ENCODE measurements at places on chromosomes 1 and 21. TPM values are rescaled to one million over a fixed set of nuclear protein-coding genes. Genes with fewer than 3 reads are reported as not detected.

Gene SPRR3
- total RNA-seq, result not detected

- DNase-seq, result no peak
Measured at GRCh38 chr1:185733818-185734735, at the start of gene HMCN1. Gene HMCN1, plus strand, starts transcription at chr1:185734391. Its CDS starts 389 bp downstream, at chr1:185734780.

- DNase-seq, result no peak
Measured at GRCh38 chr1:237005674-237006073, 1.4 kb upstream of the MT1HL1 start.

Gene GIPC2
- total RNA-seq, result 0.57 TPM

GRCh38 chr1:22442212-22442894 lies 9.3 kb upstream of the ZBTB40 start:
- no peak for DNase-seq

DNA sequence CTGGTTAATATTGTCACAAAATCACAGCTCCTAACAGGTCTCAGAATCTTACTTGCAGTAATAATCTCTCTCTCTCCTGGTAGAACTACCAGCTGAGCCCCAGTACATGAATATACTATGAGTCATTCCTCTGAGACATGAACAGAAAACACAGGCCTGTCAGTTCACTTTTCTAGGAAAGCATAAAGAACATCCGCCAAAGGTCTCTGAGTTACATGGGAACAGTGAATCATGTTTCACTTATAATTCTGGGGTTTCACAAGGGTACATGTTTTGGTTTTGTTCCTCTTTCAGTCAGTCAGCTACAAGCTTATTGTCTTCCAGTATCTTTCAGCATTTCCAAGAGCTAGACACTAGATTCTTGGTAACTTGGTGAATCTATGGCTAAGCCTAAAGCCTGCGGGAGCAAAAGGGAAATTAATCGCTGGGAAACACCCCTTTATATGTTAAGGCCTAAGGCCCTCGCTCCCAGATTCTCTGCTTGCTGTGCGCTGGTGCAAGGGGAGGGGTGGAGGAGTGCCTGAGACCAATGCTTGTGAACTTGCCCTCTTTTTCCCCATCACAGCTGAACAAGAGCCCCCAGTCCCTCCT lies 31.7 kb downstream of the IFNGR2 start:
- DNase-seq, result no peak

GRCh38 chr1:224615861-224616755 lies at the start of gene CNIH3:
Gene CNIH3, plus strand, starts transcription at chr1:224616317. Its CDS starts 858 bp downstream, at chr1:224617175.
- DNase-seq, result no peak

DNA sequence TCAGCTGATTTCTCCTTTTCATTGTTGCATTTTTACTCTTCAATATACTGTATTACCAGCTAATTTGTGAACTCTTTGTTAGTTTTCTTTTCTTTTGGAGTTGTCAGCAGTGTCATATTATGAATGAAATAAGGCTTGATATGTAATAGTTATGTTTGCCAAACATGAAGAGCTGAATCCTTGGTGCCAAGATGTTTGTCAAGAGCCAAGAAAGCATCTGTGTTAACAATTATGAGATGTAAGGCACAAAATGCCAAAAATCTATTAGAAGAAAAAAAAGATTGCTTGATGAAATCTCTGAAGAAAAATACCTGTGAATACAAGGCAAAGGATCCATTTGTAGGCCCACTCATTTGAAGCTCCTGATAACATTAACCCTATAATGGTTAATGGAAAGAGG lies 48.4 kb upstream of the RNPC3 start:
- DNase-seq, result no peak

GRCh38 chr1:17011092-17011438 lies 663 bp downstream of the ATP13A2 start:
- no peak for DNase-seq

- DNase-seq, result no peak
Measured at GRCh38 chr1:215651867-215652266, 84.8 kb downstream of the KCTD3 start.

GRCh38 chr1:46133181-46133658 lies 791 bp upstream of the PIK3R3 start:
- DNase-seq, result no peak

GRCh38 chr1:32903991-32904785 lies 3.0 kb upstream of the TMEM54 start:
- DNase-seq, result no peak

Gene ETNK2
- total RNA-seq, result 10.1 TPM

DNA sequence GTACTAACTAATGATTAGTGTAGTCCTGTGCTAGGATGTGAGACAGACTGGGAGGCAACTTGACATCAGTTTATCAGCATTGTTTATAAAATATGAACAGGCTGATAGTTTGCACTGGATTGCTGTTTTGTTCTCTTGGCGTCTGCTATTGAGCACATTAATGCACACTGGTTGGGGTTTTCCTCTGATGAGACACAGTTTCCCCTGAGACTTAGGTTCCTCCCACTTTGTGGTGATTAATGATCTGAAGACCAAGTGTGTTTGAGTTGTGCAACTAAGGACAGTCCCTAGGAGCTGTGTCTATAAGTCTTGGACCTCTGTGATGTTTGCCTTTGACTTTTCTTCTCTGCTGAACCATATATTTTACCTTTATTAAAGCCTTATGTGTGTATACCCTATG lies 1015.4 kb downstream of the AMY1C start:
- no peak for DNase-seq

DNA sequence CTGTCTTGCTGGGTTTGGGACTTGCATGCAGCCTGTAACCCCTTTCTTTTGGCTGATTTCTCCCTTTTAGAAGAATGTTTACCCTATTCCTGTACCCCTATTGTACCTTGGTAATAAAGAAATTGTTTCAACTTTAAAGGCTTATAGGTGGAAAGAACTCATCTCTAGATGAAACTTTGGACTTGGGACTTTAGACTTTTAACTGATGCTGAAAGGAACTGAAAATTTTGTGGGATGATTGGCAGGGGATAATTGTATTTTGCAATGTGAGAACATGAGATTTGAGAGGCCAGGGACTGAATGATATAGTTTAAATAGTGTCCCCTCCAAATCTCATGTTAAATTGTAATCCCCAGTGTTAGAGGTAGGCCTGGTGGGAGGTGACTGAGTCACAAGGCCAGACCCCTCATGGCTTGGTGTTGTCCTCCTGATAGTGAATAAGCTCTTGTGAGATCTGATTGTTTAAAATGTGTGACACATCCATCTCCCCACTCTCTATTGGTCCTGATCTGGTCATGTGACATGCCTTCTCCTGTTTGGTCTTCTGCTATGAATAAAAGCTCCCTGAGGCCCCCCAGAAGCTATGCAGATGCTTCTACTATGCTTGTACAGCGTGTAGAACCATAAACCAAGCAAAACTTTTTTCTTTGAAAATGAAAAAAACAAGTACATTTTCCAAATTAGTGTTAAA lies 1621.3 kb upstream of the B3GALT2 start:
- no peak for DNase-seq

- no peak for DNase-seq
Measured at GRCh38 chr1:22163137-22163536, 20.2 kb upstream of the WNT4 start.

Gene C1orf210
- not detected for total RNA-seq

DNA sequence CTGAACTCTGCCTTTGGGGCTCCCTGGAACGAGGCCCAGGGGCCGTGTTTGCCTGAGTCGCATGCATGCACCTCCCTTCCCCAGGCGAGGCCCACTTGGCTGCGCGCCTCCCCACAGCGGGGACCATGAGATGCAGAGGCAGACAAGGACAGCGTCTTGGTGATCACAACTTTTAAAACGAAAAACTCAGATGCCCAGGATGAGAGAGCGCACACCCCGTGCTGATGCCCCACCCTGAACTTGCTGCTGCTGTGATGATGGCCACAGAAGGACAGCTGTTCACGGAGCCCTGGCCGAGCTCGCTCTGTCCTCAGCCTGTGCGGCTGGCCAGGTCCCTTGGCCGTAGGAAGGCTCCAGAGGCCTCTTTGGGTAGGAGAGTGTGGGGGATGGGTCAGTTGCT lies 11.4 kb upstream of the PRMT2 start:
- no peak for DNase-seq
